ENCODE measurements at places on chromosomes 5 and 9.

DNA sequence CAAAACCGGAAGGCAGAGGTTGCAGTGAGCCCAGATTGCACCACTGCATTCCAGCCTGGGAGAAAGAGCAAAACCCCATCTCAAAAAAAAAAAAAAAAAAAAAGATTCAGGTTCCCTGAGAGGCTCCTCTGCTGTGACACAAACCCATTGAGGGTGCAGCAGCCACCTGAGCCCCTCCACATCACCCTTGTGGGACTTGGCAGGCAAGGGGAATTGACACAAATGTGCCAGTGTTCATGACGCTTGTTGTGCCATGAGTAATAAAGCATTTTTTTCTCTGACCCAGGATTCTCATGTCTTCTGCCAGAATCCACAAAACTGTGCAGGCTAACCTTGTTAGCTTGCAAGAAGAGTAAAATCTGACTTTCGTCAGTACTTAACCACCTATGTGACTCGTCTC, 149.6 kb downstream of the TTC39B start:
- no peak for DNase-seq

DNA sequence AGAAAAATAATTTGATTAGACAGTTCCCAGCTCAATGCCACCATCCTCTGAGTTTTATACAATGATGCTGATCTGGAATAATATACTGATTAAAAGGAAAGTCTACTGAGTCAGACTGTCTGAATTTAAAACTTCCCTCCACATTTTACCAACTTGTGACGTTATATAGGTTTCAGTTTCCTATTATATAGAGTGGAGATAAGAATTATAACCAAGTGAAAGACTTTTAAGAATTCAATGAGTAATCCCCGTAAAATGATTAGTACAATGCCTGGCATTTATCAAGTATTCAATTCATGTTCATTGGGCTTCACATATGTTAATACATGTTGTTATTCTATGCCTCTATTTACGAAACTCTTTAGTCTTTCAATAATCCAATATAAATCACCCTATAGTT, 166.0 kb downstream of the CDH9 start:
- no peak for DNase-seq

DNA sequence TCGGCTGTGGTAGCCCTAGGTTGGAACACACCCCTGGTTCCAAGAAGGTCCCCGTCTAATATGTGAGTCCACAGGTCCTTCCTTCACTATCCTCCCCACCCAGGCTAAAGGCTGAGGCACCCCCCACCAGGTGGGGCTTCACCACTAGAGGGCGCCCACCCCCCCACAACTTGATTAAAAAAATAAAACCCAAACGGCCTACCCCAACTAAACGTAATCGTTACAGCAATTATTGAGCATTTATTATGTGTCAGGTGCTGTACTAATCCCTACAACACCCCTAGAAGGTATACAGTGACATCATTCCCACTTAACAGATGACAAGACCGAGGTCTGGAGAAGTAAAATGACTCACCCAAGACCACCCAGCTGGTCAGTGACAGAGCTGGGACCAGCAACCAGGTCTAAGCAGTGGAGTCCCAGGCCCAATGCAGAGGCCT, 65.0 kb downstream of the FGF18 start:
- DNase-seq, result no peak

GRCh38 chr5:74919487-74919886, 53.3 kb upstream of the FAM169A start:
- DNase-seq, result no peak

DNA sequence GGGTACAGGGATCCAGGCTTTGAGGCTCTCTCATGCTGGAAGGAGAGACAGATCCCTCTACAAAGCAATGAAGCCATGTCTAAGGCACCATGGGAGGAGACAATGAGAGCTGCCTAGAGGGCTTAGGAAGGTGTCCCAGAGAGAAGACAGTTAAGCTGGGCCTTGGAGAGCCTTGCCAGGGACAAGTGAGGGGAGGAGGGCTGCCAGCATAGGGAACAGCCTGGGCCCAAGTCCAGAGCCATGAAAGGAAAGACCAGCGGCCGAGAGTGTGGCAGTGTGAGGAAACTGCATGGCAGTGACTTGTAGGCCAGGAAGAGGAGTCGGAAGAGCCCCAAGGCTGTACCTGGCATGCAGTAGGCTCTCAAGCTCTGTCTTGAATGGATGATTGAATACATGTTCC, 88.5 kb downstream of the PSD2 start:
- DNase-seq, result no peak

Data from mucosa of gallbladder (tissue), 1 donor.